ENCODE measurements at places on chromosomes 13 and 19.

- no peak for ATAC-seq
Measured at GRCh38 chr19:38059897-38060296, 152.9 kb downstream of the SIPA1L3 start.

DNA sequence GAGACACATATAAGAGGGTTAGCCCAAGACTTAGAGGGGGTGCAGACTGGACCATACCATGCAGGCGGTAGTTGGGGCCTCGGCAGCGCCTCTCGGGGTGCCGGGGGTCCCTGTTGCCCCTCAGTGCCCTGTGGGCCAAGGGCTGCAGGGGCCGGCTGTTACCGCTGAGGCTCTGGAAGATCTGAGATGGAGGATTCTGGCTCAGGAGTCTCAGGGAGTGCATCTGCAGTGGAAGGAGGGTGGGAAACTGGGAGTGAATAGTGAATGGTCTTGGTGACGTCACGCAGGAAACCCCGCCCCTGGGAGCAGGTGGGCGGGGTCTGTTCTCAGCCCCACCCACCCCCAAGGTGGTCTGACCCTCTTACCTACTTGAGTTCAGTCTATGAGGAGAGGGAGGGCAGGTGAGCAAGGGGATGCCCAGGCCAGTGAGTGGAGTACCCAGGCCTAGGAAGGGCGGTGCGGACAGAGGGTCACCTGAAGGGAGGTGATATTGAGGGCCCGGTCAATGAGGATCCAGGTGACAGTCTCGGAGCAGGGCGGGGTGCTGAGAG lies 1.7 kb upstream of the DBP start:
- no peak for ATAC-seq

DNA sequence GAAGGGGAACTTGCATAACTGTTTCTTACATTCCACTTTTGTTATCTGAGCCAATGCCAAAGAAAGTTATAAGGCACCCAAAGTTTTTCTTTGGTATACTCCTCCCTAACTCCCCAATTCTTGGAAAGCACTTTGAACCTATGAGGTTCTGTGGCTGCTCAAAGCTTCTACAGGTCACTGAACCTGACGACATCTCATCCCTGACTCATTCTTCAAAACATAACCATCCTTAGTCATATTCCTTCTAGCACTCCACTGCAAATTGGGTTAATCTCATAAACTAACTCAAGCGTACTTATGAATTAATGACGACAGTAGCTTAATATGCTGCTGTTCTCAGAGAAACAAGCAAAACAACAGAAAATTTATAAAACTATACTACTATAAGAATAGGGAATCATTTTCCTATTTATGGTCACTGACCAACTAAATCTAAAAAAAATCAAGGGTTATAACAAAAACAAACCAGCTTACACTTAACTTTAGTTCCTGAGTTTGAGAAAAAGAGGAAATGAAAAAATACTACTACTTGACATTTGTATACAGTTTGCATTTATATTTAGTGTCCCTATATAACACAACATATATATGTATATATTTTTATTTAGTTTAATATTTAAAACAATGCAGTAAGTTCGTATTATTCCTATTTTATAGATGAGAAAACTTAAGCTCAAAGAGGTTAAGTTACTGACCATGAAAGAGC lies 69.1 kb downstream of the CAB39L start:
- no peak for ATAC-seq

DNA sequence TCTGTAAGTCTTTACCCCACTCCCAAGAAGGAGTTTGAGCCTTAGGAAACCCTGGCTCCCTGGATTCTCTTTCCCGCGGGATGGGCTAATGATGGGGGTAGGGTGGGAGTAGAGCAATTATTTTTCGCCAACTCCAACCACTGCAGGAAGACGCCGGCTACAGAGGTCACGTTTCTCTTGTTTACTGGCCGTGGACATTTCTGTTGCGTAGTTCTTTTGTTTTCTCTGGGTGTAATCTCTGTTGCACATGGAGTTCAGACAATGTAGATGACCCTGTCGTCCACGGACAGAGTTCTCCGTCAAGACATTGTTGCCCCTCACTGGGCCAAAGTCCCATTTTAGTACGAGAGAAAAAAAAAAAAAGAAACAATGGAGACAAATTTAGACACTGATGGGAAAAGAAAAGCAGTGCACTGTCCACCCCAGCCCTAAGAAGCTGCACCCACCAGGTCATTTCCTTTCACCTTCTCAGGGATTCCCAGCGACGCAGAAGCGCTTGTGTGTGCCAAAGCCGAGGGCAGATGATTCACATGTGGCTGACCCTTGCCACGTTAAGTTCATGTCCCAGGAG lies 133.9 kb upstream of the ARGLU1 start:
- no peak for ATAC-seq

All from gastroesophageal sphincter (tissue), 4 donors.